ENCODE measurements at places on chromosomes 16 and 17.

GRCh38 chr16:50400312-50400966 lies 31.7 kb upstream of the BRD7 start:
- no peak for DNase-seq

GRCh38 chr16:2061023-2061422 lies 13.2 kb downstream of the TSC2 start:
- no peak for DNase-seq

DNA sequence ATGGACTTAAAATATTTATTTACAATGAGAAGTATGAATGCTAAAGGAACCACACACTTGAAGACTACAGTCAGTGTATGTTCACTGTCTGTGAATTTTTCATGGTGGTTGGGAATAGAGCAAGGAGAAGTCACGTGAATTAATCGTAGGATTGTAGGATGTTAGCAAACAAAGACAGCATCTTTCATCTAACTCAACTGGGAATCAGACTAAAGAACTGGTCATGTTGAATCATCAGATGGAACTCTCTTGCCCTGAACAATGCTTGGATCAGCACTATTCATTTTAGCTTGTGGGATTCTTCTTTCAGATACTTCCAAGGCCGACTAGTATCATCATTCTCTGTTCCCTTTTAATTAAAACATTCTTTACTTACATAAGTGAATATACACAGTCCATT lies 18.1 kb downstream of the KCNJ2 start:
- DNase-seq, result no peak

DNA sequence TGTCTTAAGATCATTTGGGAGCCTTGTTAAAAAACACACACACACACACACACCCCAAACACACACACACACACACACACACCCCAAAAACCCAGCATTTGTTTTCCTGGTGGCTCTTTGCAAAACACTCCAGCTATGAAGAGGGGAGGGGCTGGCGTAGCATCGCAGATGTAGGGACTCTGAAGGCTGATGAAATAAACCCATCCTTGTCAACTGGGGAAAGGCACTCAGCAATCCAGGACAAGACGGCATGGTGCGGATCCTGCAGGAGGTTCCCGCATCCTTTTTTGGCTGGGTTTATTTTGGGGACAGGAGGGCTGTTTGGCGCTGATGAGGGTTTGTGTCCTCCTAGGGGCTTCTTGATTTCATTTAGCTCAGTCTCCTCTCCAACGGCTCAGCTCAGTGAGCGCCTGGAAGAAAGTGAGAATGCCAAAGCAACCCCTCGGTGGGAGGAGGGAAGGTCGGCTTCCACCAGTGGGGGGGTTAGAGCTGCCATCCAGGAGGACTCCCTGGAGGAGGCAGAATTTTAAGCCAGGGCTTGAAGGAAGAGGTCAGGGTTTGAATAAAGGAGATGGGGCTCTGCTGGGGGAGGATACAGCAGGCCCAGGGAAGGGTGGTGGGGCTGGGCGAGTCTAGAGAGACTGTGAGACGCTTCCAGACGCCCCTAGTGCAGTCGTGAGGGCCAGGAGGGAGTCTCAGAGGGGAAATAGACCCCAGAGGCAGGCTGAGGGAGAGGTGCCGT lies 12.4 kb upstream of the GSE1 start:
- DNase-seq, result no peak

- no peak for DNase-seq
Measured at GRCh38 chr16:69084289-69084688, 21.2 kb upstream of the HAS3 start.

GRCh38 chr17:3885271-3885670 lies 7.6 kb downstream of the CAMKK1 start:
- no peak for DNase-seq

DNA sequence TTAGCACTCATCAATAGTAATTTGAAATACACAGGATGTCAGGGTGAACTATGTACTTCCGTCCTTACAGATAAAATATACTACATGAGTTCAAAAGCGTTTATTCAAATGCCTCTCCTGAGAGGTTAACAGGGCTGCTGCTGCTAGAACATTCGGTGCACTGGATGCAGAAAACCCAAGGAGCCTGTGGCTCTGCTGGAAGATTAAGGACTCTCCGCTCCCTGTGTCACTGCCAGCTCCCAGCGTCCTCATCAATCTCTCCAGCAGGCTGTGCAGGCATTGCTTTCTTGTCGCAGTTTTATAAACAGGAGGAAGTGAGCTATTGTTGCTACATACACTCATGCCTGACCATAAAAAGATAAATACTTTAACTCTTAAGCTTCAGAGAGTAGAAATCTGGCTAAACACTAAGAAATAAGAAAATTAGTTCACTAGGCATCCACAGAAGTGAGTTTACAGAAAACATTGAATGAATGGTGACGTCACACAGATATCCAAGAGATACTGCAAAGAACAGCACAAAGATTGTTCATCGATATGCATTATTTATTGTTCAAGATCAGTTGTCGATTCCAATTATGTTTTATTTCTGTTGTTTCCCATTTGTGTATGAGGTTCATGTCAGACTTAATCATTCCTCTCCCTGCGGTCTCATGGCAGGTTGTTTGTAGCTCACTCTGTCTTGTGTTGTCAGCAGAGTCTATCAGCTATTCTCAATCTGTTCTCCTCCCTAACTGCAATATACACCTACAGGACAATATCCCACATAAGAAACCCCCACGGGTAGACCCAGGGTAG lies 127.9 kb upstream of the MON1B start:
- no peak for DNase-seq

GRCh38 chr17:71217769-71218168 lies 903.1 kb upstream of the SOX9 start:
- no peak for DNase-seq
